ENCODE measurements at places on chromosomes 2 and 18.

DNA sequence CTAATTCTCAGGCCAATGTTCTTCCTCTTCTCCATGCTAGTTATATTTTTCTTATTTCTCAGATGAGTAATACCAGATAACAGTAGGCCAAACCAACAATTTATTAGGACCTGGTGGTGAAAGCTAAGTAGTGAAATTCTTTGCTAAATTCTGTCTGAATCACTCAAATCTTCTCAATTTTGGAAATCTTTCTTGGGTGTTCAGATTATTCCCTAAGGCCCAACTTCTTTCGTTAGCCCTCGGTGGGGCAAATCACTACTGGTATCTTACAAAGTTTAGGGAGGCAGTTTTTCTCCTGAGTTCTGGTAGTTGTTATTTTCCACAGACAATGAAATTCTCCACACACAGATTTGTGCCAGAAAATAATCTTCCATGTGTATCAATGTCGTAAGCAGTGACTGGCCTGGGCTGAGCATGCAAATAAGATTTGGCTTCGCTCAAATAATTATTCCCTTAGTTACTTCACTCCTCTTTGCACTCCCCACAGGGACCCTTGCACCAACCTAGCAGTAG, 443.5 kb upstream of the SLC14A2 start:
- DNase-seq: no peak

- DNase-seq: no peak
Measured at GRCh38 chr2:18456026-18456425, 104.4 kb downstream of the RDH14 start.

DNA sequence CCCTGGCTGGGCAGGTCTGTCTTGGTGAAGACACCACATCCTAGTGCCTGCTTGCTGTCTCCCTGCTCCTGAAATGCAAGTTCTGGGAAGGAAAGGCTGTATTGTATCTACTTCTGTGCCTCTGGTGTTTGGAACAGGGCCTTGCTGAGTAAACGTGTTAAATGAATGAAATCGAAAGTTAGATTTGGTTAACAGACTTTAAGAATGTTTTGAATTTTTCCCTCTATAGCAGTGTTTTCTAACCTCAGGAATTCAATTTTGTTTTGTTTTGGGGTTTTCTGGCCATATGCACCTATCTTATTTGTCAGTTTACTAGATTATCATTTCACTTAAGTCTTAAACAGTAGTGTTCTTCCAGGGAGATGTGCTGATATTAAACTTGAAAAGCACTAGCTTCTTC, 20.7 kb downstream of the FARP2 start:
- no peak for DNase-seq

DNA sequence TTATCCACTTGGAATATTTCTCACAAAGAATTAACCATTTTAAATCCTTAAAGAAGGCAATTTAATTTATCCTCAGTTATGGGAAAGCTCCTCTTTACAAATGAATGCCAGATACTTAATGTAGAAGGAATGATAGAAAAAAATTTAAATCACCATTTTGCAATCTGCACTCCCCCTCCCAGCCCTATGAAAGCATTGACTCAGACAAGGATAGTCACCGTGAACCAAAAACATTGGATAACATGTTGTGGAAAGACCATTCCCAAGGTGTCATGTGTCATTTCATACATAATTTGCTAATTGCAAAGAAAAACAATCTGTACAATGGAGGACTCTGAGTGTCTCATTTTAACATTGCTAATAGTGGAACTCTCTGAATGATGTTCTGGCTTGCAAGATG, 421.0 kb downstream of the TXNL1 start:
- no peak for DNase-seq

DNA sequence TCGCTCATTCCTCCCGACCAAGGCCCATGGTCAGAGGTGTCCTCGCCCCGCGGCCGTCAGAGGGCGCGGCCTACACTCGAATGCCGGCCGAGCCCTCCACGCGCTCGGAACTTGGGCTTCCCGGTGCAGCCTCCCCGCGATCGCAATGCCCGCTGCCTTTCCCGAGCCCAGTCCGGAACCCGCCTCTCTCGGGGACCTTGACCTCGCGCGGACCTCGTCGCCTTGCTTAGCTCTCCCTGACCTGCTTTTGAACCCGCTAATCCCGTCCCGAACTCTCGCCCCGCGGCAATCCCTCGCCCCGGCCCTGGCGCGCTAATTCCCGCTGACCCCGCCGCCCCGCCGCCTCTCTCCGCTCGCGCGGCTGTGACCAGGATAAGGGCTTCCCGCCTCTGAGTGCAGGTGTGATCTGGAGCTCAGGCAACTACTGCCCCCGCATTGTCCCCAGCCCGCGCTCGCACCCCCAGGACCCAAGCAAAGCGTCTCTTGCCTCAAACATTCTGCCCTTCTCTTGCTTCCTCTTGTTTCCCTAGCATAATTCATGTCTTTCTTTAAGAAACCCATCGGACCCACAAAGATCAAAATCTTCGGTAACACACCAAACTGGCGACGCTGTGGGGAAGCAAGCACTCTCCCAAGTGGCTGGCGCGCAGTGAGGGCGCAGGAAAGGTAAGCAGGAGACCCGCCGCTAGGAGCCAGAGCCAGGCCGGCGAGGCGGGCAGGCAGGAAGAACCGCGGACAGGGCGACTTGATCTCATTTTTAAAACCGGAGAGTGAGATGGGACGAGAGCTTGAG, 46.6 kb upstream of the ATP6V1B1 start:
- DNase-seq: no peak

- no peak for DNase-seq
Measured at GRCh38 chr2:238987352-238987981, 139.6 kb downstream of the TWIST2 start.

GRCh38 chr2:239661334-239662312, 260.8 kb upstream of the HDAC4 start:
- no peak for DNase-seq

GRCh38 chr2:111909079-111909478, 10.7 kb downstream of the MERTK start:
- DNase-seq: no peak

- peak; percentile 61 for DNase-seq
Measured at GRCh38 chr2:69816923-69817542, 12.4 kb upstream of the GMCL1 start.

DNA sequence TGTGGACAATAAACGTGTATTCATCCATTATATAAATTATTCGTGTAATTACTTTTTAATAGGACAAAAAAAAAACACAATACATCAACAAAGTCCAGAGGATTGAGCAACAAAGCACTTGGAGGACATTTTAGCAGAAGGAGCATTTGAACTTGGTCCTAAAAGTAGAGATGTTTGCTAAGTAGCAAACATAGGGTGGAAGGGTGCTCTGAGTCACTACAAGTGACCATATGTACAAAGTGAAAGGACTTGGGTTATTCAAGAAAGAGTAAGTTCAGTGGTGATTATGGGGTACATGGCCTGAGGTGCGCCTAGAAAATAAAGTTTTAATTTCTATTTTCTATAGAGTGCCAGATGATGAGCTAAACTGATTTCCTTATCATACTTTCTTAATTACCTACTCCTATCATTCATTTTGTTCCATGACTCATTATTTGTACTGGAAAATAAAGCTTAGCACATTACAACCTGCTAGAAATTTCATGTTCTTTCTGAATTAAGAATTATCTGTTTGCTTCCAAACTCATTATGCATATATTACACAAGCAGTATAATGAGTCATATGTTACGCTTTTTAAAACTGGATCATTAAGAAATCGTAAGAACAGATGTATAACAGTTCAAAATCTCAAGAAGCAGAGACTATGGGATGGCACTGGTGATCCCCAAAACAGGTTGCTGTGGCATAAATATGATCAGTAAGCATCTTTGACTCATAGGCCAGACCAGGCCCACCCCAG, 13.1 kb upstream of the PPP1R1C start:
- no peak for DNase-seq

DNA sequence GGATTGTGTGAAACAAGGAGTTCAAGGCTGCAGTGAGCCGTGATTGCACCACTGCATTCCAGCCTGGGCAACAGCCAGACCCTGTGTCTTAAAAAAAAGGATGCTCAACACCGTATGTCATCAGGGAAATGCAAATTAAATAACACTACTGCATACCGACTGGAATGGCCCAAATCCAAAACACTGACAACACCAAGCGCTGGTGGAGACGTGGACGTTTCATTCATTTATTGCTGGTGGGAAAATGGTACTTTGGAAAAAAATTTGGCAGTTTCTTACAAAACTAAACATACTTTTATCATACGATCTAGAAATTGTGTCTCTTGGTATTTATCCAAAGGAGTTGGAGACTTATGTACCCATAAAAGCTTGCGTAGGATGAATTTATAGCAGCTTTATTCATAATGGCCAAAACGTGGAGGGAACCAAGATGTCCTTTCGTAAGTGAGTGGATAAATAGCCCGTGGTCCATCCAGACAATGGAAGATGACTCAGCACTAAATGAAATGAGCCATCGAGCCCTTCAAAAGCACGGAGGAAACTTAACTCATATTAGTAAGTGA, 24.2 kb downstream of the NEU4 start:
- no peak for DNase-seq

GRCh38 chr2:122249673-122250072, 494.2 kb downstream of the TSN start:
- DNase-seq: no peak

- no peak for DNase-seq
Measured at GRCh38 chr2:128198656-128199055, 107.7 kb downstream of the UGGT1 start.

- DNase-seq: no peak
Measured at GRCh38 chr2:219661197-219661954, 33.9 kb downstream of the SLC4A3 start.

- DNase-seq: no peak
Measured at GRCh38 chr2:202084265-202084664, 11.2 kb downstream of the KIAA2012 start.

GRCh38 chr18:47628240-47628781, 302.1 kb downstream of the SMAD2 start:
- DNase-seq: no peak

DNA sequence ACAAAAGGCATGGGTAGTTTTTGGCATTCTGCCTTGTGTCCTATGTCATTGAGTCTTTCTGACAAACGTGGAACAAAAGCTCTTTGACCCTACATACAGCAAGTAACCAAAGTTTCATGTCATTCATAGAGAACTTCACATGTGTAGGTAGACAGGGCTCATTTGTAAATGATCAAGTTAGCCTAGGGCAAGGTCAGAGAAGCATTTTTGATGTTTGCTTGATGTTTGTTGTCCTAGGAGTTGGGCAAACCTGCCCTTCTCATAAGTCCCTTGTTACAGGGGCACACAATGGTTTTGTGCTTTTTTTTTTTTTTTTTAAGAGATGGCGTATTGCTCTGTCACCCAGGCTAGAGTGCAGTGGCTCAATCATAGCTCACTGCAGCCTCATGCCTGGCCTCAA, 83.3 kb upstream of the FAM136A start:
- DNase-seq: no peak

DNA sequence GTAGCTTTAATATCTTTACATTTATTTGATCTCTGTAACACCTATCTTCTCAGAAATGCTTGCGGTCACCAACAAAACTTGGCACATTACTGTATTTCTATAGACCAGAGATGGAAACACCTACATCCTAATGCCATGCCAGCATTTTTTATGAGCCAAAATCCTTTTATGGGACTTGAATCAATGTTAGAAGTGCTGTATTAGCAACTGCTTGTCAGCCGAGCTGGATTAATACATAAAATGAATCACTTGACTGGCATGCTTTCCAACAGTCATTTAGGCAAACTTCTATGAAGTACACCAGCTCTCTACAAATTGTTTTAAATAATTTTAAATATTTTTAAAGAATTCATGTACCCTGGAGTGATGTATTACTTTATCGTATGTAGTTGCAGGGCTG, 272.9 kb upstream of the NRP2 start:
- no peak for DNase-seq

GRCh38 chr2:42984081-42984480, 191.7 kb upstream of the HAAO start:
- no peak for DNase-seq

DNA sequence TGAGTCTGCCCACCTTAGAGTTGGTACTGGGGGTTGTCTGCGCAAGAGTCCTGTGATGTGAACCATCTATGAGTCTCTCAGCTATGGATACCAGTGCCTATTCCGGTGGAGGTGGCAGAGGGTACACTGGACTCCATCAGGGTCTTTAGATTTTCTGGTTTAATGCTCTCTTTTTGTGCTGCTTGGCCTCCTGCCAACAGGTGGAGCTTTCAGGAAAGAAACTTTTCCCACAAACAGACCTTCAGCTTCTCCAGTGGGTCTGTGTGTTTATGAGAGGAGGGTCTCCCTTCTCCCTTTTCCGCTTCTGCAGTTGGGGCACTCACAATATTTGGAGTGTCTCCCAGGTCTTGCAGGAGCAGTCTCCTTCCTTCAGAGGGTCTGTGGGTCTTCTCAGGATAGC, 1721.9 kb upstream of the SLC39A10 start:
- DNase-seq: no peak

- DNase-seq: no peak
Measured at GRCh38 chr2:64202206-64202845, 58.1 kb upstream of the PELI1 start.

DNA sequence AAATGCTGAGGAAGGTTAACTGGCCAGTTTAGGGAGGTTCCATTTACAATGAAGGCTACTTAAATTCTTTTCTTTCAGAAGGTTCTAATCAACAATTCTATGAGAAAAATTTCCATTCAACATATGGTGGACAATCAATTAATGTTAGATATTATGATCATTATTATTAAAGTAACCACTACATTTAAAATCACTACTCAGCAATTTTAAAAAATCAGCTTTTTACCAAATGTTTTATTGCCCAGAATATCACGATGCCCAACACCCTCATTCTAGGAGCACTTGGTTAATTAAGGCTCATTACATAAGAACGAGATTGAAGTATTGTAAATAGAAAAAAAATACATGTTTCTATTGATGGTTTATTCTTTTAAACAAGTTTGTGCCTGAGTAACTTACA, 396.1 kb downstream of the NRXN1 start:
- no peak for DNase-seq

GRCh38 chr2:69914950-69915945, at the start of gene MXD1:
Gene MXD1, plus strand, starts transcription at chr2:69915109. Its CDS starts 222 bp downstream, at chr2:69915331.
- DNase-seq: no peak

DNA sequence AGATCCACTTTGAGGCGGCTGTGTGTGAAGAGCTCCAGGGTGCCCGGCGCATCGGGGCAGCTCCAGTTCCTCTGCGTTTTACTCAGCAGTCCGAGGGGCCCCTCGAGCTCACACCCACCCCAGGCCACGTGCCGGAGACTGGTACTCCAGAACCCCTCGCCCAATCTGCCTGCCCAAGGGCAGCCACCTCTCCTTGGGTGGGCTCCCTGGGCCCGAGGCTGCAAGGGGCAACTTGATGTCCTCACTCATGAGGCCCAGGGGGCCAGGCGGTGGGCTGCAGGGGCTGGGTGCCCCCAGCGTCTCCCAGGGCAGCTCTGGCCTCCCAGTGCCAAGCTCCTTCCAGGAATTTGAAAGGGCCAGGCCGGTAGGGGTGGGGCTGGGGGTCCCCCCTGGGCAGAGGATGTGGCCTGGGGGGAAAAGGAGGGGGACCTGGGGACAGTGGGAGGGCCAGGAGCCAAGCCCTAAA, 16.7 kb downstream of the RAMP1 start:
- DNase-seq: no peak

- no peak for DNase-seq
Measured at GRCh38 chr2:36513661-36514060, 84.3 kb downstream of the FEZ2 start.

- DNase-seq: peak; percentile 4
Measured at GRCh38 chr2:161905389-161906046, 168.5 kb downstream of the DPP4 start.

GRCh38 chr2:20080428-20080827, 29.0 kb upstream of the LAPTM4A start:
- no peak for DNase-seq

Data from stimulated activated naive CD4-positive, alpha-beta T cell treated with Interleukin-2 at 50 U/mL for 16 hours (primary cell).